ENCODE measurements at places on chromosomes 7 and 10.

- DNase-seq = no peak
These were observed 161.5 kb downstream of the FGFR2 start for GRCh38 chr10:121436630-121437341.

- no peak for DNase-seq
These were observed 87.8 kb downstream of the TAF3 start for GRCh38 chr10:7906128-7906527.

- DNase-seq = no peak
These were observed 65.5 kb downstream of the BPGM start for GRCh38 chr7:134712196-134712595.

- DNase-seq = no peak
These were observed 601.5 kb downstream of the PHTF2 start for GRCh38 chr7:78400038-78400437.

DNA sequence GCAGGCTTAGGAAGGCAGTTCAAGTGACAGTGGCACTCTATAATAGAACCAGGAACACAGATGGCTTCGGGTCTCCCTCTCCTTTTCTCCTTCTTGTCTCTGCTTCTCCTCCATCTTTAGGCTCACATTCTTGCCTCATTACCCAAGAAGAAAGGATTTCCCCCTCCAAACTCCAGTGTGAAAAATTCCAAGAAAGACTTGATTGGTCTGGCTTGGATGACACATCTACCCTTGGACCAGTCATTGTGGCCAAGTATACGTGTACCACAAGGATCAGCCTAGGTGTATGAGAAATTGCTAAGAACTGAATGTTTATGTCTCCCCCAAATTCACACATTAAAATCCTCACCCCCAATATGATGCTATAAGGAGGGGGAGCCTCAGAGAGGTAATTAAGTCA is 53.9 kb downstream of the PRTFDC1 start:
- no peak for DNase-seq
